ENCODE measurements at places on chromosomes 11 and 22.

- peaks cover 43% of the 10 kb centered on the region for H3K36me3 ChIP-seq
- no peak overlapping the region for H3K4me3 ChIP-seq
- peak; percentile 51 for DNase-seq
- no peaks in the 10 kb centered on the region for H3K27me3 ChIP-seq
- peak overlapping the region; percentile 69 for H3K27ac ChIP-seq
These were observed 3.0 kb downstream of the YWHAH start for GRCh38 chr22:31947296-31947695.

GRCh38 chr11:33773987-33774735 is at the start of gene FBXO3:
FBXO3 (minus strand) TSS chr11:33774520; CDS start chr11:33774497, 23 bp downstream.
- peak within 1 kb of the TSS; percentile 83 for H3K27ac ChIP-seq
- DNase-seq: peak; percentile 83
- H3K27me3 ChIP-seq: peaks cover 17% of the 10 kb centered on the region
- H3K4me1 ChIP-seq: peaks cover 56% of the 10 kb centered on the region
- H3K4me3 ChIP-seq: peak within 1 kb of the TSS; percentile 94

GRCh38 chr22:40975366-40975765 is 24.2 kb downstream of the RBX1 start:
- no peak for DNase-seq
- H3K4me1 ChIP-seq: peaks cover 2% of the 10 kb centered on the region
- H3K27me3 ChIP-seq: no peaks in the 10 kb centered on the region

GRCh38 chr11:87081358-87081757 is 43.6 kb downstream of the TMEM135 start:
- peaks cover 25% of the 10 kb centered on the region for H3K4me1 ChIP-seq
- DNase-seq: no peak
- peak overlapping the region; percentile 84 for H3K27ac ChIP-seq
- H3K4me3 ChIP-seq: peak overlapping the region; percentile 73
- H3K36me3 ChIP-seq: peaks cover 29% of the 10 kb centered on the region

DNA sequence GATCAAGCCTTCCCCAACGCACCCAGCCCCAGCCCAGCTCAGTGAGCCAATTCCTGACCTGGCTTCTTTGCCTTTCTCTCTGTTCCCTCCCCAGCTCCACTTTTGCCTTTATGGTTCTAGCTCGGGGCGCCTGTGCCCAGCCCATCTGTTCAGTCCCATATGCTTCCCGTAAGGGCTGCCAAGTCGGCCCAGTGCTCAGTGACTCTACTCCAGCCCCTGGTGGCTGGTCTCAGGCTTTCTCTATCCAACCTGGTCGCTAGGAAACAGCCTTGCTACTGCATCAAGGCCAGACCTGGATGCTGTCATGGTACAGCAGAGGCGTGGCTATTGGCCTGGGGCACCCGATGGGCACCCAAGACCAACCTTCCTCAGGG is 178.0 kb downstream of the DSCAML1 start:
- H3K27ac ChIP-seq: no peak overlapping the region
- H3K27me3 ChIP-seq: peaks cover 27% of the 10 kb centered on the region
- H3K4me1 ChIP-seq: no peaks in the 10 kb centered on the region
- H3K36me3 ChIP-seq: no peaks in the 10 kb centered on the region
- DNase-seq: no peak

GRCh38 chr11:64092111-64092760 is 56.5 kb downstream of the FLRT1 start:
- DNase-seq: no peak
- no peaks in the 10 kb centered on the region for H3K27me3 ChIP-seq
- no peak overlapping the region for H3K27ac ChIP-seq
- no peak overlapping the region for H3K4me3 ChIP-seq

DNA sequence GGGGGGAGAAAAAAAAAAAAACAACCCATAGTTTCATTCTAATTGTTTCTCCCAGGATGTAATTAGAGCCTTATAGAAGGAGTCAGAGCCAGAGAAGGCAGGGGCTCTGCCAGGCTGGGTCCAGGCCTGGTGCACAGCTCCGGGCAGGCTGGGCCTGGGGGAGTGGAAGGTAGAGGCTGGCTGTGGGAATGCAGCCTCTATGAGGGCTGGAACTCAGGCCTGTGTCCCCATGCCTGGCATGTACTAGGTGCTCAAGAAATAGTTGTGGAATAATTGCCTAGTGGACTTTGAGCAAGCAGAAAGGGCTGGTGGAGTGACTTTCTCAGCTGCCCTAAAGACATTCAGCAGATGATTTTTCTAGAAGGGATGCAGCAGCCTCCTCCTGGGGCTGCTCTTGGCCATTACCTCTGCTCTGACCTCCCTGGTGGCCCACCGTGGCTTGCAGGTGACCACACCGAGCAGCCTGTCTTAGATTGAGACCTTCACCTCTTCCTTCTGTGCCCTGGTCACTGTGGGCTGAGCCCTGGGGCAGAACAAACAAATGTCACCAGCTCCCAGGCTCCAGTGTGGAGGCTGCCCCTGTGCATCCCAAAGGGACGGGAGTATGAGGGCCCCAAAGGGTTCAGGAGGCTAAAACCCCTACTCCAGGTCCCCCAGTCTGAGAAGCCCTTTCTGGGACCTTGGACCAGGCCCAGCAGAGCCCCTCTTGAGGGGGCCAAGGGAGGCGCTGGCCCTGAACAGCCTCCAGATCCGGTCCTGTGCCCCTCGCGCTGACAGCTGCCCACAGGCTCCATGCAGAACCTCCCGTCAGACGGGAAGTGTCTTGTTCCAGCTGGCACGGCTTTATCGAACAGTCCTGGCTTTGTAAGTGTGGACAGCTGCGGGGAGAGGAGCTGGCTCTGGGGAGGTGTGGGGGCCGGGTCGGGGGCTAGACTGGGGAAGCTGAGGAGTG is 18.8 kb downstream of the MYEOV start:
- peaks cover 13% of the 10 kb centered on the region for H3K27me3 ChIP-seq
- no peak overlapping the region for H3K4me3 ChIP-seq
- H3K27ac ChIP-seq: no peak overlapping the region
- no peak for DNase-seq
- H3K36me3 ChIP-seq: no peaks in the 10 kb centered on the region

DNA sequence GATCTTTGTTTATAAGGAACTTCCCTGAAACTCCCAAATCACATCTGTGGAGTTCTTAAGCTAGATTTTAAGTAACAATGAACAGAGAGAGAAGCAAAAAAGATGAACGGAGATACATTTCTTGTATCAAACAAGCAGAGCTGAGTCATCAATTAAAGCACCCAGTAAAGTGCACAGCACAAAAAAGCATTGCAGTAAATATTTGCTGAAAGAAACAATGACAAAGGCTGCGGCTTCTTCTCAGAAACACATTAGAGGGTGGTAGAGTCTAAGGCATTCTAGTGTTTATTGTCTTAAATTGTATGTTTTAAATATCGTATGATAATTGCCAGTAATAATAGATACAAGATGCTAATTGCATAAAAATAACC is 941.6 kb upstream of the CHORDC1 start:
- H3K27me3 ChIP-seq: no peaks in the 10 kb centered on the region
- no peaks in the 10 kb centered on the region for H3K4me1 ChIP-seq
- no peak for DNase-seq
- H3K4me3 ChIP-seq: no peak overlapping the region
- no peaks in the 10 kb centered on the region for H3K36me3 ChIP-seq

DNA sequence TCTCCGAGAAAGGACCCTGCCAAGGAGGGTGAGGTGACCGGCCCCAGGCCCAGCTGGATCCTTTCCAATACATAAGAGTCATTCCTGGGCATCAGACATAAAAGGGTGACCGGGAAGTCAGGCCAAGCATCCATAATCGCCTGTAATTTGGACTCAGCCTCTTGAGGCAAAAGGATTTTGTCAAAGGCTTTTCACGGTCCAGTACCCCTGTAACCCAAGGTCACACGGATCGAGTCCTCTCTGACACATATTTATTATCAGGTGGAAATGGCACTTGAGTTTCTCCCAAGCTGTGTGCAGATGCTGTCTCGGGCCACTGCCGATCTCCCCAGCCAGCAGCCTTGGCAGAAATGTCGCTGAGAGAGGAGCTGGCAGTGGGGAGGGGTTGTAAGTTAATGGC is 556.5 kb downstream of the MN1 start:
- H3K36me3 ChIP-seq: no peaks in the 10 kb centered on the region
- H3K27ac ChIP-seq: no peak overlapping the region
- no peak for DNase-seq
- H3K4me1 ChIP-seq: peaks cover 4% of the 10 kb centered on the region
- H3K4me3 ChIP-seq: no peak overlapping the region

DNA sequence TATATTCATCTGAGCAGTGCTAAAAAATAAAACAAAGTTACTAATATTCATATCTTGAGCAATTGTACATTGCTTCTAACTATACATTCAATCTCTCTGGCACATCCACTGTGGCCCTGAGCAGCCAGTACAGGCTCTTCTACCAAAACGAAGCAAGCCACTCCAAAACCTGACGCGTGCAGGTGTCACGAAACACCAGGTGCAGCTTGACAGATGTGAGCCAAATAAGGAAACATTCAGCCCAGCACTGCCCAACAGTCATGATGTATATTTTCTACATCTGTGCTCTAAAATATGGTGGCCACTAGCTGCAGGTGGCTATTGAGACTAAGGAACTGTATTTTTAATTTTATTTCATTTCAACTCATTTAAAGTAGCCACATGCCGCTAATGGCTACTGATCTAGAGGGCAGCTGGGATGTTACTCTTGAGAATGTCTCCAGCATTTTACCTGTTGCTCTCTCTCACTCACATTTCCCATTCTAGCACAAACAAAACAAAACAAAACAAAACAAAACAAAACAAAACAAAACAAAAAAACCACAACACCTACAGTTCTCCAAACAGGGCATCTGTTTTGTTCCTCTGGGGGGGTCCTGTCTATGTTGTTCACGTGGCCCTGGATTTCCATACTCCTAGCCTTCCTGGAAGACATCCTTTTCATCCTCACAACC is 77.7 kb downstream of the LARGE1 start:
- no peak overlapping the region for H3K27ac ChIP-seq
- no peaks in the 10 kb centered on the region for H3K36me3 ChIP-seq
- DNase-seq: no peak
- H3K27me3 ChIP-seq: no peaks in the 10 kb centered on the region
- no peaks in the 10 kb centered on the region for H3K4me1 ChIP-seq

GRCh38 chr11:27910186-27910931 is 197.6 kb downstream of the KIF18A start:
- no peaks in the 10 kb centered on the region for H3K27me3 ChIP-seq
- DNase-seq: no peak
- H3K4me3 ChIP-seq: no peak overlapping the region
- no peaks in the 10 kb centered on the region for H3K4me1 ChIP-seq
- H3K27ac ChIP-seq: no peak overlapping the region

GRCh38 chr11:118289401-118289800 is 15.1 kb upstream of the CD3E start:
- peaks cover 16% of the 10 kb centered on the region for H3K4me1 ChIP-seq
- peaks cover 3% of the 10 kb centered on the region for H3K27me3 ChIP-seq
- H3K36me3 ChIP-seq: peaks cover 2% of the 10 kb centered on the region
- DNase-seq: no peak
- no peak overlapping the region for H3K4me3 ChIP-seq
- H3K27ac ChIP-seq: no peak overlapping the region

DNA sequence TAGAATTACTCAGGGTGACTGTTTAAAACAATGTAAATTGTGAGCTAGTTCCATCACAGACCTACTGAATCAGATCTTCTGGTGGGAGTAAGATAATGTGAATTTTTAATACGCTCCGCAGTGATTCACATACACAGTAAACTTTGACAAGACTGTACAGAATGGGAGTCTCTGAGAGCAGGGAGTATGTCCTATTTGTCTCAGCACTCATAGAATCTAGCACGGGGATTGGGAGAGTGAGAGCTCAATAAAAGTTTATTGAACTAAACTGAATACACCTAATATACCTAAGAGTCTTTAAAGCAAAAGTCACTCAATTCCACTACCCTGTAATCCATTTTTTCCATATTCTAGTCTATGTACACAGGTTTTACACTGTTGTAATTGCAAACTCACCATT is 11.2 kb upstream of the GAB2 start:
- peaks cover 11% of the 10 kb centered on the region for H3K36me3 ChIP-seq
- no peak for DNase-seq
- no peak overlapping the region for H3K27ac ChIP-seq
- H3K27me3 ChIP-seq: no peaks in the 10 kb centered on the region
- no peak overlapping the region for H3K4me3 ChIP-seq

GRCh38 chr22:38474003-38474607 is 6.2 kb downstream of the KDELR3 start:
- peaks cover 5% of the 10 kb centered on the region for H3K36me3 ChIP-seq
- peaks cover 4% of the 10 kb centered on the region for H3K27me3 ChIP-seq
- no peaks in the 10 kb centered on the region for H3K4me1 ChIP-seq
- DNase-seq: no peak
- no peak overlapping the region for H3K27ac ChIP-seq
- H3K4me3 ChIP-seq: no peak overlapping the region

- DNase-seq: peak; percentile 21
- peaks cover 3% of the 10 kb centered on the region for H3K27me3 ChIP-seq
- H3K27ac ChIP-seq: no peak overlapping the region
- no peak overlapping the region for H3K4me3 ChIP-seq
These were observed 21.1 kb downstream of the RFPL3 start for GRCh38 chr22:32378707-32379272.

- H3K4me3 ChIP-seq: no peak overlapping the region
- H3K27ac ChIP-seq: no peak overlapping the region
- no peaks in the 10 kb centered on the region for H3K36me3 ChIP-seq
- no peaks in the 10 kb centered on the region for H3K4me1 ChIP-seq
- no peak for DNase-seq
These were observed 17.2 kb upstream of the BSX start for GRCh38 chr11:122998727-122999366.

Data from activated CD4-positive, alpha-beta memory T cell treated with anti-CD3 and anti-CD28 coated beads, Interleukin-2, amount 10 ng/mL, durations not matched to agents 7 days and 5 days (primary cell).